Nucleus accumbens (tissue), 56 donors: ENCODE measurements at places on chromosomes 7 and 10.

DNA sequence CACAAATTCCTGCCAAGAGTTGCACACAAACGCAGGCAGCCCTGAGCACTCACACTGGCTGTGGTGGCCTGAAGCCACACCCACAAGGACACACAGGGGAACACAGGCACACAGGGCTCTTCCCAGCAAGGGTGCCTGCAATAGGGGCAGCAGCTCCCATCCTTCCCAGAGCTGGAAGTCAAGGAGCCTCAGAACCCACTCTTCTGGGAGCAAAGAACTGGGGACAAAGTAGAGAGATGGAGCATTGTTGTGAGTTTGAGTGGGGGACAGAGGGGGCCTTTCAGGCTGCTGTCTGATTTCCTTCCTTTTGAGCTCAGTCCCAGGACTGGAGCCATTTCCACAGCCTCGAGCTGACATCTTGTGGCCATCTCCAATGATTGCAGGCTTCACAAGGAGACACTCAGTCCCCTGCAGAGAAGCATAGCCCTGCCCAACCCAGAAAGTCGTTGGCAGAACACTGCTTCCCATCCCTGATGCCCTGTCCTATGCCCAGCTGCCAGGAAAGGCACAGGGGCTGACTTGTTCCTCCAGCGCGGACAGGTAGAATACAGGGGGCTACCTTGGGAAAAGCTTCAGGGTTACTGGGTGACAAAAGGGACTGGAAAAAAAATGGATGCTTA is 34.4 kb upstream of the SLF2 start:
- peak; percentile 59 for DNase-seq

- no peak for DNase-seq
Measured at GRCh38 chr7:13976594-13976993, 12.9 kb downstream of the ETV1 start.

- no peak for DNase-seq
Measured at GRCh38 chr10:12614177-12614995, 265.0 kb downstream of the CAMK1D start.

DNA sequence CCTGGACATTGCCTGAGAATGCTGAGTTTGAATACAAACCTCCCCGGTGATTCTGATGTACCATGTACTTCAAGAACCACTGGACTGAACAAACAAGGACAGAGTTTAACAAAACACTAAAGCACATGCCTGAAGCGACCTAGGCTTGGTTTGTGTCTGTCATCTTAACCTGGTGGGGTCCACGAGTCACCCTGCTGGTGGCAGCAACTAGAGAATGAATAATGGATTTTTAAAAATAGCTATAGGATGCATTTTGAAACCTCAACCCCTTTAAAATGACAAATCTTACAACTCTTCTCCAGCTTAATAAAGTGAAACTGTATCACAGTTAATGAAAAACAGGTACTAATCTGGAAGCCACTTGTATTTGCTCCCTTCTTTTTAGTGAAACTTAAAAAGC is 25.2 kb downstream of the CDHR3 start:
- no peak for DNase-seq
